ENCODE measurements at places on chromosomes 1 and 21.

GRCh38 chr1:168340781-168341482 lies 60.3 kb downstream of the TBX19 start:
- H3K36me3 ChIP-seq: no peaks in the 10 kb centered on the region
- H3K4me1 ChIP-seq: peaks cover 9% of the 10 kb centered on the region
- H3K27me3 ChIP-seq: no peaks in the 10 kb centered on the region
- DNase-seq: no peak
- no peak overlapping the region for H3K27ac ChIP-seq
- no peak overlapping the region for H3K4me3 ChIP-seq

DNA sequence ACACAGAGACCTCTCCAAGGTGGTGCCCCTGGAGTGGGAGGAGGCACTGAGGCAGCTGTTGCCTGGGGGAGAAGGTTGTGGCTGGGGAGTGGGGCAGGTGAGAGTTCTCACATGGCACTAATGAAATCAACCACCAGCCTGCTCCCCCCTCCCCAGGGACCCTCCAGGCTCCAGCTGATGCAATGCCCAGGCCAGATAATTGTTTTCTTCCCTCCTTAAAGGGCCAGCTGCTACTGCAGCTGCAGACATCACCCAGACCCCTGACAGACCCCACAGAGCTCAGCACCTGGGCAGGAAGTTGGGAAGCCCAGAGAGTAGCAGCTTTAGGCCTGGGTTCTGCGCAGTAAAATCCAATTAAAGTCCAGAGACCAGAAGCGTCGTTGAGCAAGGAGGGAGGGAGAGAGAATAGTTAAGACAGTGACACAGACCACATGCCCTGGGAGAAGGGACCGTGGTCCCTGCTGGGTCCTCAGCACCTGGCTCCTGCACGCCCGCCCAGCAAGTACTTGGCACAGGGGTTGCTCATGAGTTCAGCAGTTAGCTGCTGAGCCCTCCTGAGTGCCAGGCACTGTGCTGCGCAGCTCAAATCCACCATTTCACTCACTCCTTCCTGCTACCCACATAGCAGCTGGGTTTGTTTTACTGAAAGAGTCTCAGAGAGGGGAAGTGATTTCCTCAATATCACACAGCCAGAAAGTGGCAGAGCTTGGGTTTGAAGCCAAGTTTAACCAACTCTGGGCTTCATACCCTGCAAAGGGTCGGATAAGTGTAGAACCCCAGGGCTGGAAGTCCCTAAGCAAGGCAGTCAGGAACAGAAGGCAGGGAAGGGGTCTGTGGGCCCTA lies 1.9 kb downstream of the RIMS3 start:
- no peak for DNase-seq
- H3K4me1 ChIP-seq: peaks cover 31% of the 10 kb centered on the region
- H3K27me3 ChIP-seq: no peaks in the 10 kb centered on the region
- no peak overlapping the region for H3K27ac ChIP-seq
- no peaks in the 10 kb centered on the region for H3K36me3 ChIP-seq
- no peak overlapping the region for H3K4me3 ChIP-seq

- DNase-seq: no peak
- no peaks in the 10 kb centered on the region for H3K36me3 ChIP-seq
- H3K4me1 ChIP-seq: no peaks in the 10 kb centered on the region
- no peaks in the 10 kb centered on the region for H3K27me3 ChIP-seq
- no peak overlapping the region for H3K4me3 ChIP-seq
- H3K27ac ChIP-seq: no peak overlapping the region
Measured at GRCh38 chr1:26496861-26497260, 24.6 kb downstream of the HMGN2 start.

GRCh38 chr1:232417636-232418248 lies 212.2 kb downstream of the SIPA1L2 start:
- H3K36me3 ChIP-seq: 0 out of 2 replicates have a peak, but pooled peaks cover 2% of the 10 kb centered on the region
- H3K27ac ChIP-seq: no peak overlapping the region
- H3K4me3 ChIP-seq: no peak overlapping the region

Data from GM23338 (cell line).